ENCODE measurements at places on chromosomes 7 and 10. TPM values are rescaled to one million over a fixed set of nuclear protein-coding genes. Genes with fewer than 3 reads are reported as not detected.

The LRIT1 gene
- not detected for total RNA-seq

The FGFR2 gene
- 5.7 TPM for total RNA-seq

The ZNF716 gene
- 0.36 TPM for total RNA-seq

The CPA5 gene
- not detected for total RNA-seq

GRCh38 chr7:4067874-4068273 is 614.2 kb upstream of the FOXK1 start:
- no peaks in the 10 kb centered on the region for H3K4me1 ChIP-seq
- no peak overlapping the region for H3K27ac ChIP-seq
- H3K27me3 ChIP-seq = no peaks in the 10 kb centered on the region
- no peaks in the 10 kb centered on the region for H3K36me3 ChIP-seq
- DNase-seq = no peak

DNA sequence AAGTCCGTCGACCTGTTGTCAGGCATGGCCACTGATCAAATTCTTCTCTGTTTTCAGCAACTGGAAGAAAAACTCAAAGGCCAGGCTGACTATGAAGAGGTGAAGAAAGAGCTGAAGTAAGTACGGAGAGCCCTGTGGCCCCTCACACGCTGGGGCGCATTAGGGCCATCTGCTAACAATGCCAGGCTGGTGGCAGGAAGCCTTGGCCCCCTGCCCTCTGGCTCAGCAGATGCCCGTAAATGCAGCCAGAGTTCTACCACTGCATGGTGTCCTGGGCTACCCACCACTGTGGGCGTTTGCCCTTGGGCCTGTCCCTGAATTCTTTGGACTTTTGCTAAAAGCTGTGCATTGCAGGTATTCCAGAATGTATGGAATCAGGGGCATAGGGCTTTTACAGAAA is 96.9 kb upstream of the SH2B2 start:
- no peaks in the 10 kb centered on the region for H3K36me3 ChIP-seq
- DNase-seq = no peak
- no peak overlapping the region for H3K27ac ChIP-seq
- no peak overlapping the region for H3K4me3 ChIP-seq
- no peaks in the 10 kb centered on the region for H3K4me1 ChIP-seq
